SK-N-SH (cell line): ENCODE measurements at places on chromosomes 12 and 14. TPM values are rescaled to one million over a fixed set of nuclear protein-coding genes. Genes with fewer than 3 reads are reported as not detected.

GRCh38 chr12:51832354-51833107 lies 16.0 kb downstream of the FIGNL2 start:
- DNase-seq: no peak

DNA sequence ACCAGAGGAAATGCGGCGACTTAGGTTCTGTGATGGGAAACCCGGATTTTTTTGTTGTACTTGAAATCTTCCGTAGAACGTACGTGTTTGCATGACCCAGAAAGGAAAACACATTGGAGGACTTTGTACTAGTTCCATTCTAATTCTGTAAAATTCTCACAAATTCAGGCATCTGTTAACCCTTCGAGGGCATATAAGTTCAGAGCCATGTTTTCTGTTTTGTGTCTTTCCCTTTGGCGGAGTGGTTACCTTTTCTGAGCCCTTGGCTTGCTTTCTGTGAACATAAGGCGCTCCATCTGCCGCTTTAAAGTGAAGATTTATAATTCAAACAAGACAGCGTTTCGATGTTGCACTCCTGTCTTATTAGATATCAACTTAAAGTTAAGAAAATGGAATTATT lies 34.2 kb downstream of the BICD1 start:
- no peak for DNase-seq

- DNase-seq: no peak
Observed at GRCh38 chr12:101743242-101743641, 4.0 kb upstream of the SYCP3 start.

DNA sequence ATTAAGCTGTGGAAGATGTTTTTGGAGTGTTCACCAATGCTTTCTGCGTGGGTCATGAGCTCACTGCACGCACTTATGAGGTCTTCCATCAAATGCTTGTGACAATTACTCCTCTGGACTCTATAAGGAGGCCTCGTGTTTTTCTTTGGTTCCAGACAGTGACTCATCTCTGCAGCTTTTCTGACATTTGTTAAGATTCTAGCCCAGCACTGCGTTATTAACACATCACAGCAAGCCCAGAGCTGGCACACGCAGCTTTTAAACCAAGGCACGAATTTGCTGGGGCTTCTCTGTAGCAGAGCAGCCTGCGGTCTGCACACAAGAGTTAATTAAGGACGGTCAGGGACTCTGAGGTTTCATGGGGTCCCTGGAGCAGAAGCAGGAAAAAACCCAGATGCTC lies 16.9 kb downstream of the MEG3 start:
- no peak for DNase-seq

DNA sequence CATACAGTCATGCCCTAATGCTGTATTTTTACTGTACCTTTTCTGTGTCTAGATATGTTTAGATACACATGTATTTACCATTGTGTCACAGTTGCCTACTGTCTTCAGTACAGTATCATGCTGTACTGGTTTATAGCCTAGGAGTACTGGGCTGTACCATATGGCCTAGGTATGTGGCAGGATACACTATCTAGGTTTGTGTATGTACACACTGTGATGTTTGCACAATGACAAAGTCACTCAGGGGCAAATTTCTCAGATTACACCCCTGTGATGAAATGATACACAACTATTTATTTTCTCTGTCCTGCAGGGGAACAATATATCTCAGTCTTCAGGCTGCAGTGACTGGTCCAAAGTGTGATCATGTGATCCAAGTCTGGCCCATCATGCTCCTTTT lies 1076.1 kb downstream of the VRK1 start:
- no peak for DNase-seq

- no peak for DNase-seq
Observed at GRCh38 chr12:3632256-3632655, 120.7 kb downstream of the CRACR2A start.

- no peak for DNase-seq
Observed at GRCh38 chr12:62799766-62800406, 135.1 kb downstream of the PPM1H start.

- DNase-seq: peak; percentile 62
Observed at GRCh38 chr14:52067873-52068614, 815 bp downstream of the NID2 start.

DNA sequence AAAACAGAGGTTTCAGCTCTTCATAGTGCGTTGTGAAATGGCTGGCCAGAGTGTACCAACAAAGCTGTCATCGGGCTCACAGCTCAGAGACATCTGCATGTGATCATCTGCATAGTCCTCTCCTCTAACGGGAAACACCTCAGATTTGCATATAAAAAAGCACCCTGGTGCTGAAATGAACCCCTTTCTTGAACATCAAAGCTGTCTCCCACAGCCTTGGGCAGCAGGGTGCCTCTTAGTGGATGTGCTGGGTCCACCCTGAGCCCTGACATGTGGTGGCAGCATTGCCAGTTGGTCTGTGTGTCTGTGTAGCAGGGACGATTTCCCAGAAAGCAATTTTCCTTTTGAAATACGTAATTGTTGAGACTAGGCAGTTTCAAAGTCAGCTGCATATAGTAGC lies 14.3 kb upstream of the PAPLN start:
- DNase-seq: no peak

GRCh38 chr12:49482095-49483051 lies 56.5 kb upstream of the KCNH3 start:
- DNase-seq: no peak

DNA sequence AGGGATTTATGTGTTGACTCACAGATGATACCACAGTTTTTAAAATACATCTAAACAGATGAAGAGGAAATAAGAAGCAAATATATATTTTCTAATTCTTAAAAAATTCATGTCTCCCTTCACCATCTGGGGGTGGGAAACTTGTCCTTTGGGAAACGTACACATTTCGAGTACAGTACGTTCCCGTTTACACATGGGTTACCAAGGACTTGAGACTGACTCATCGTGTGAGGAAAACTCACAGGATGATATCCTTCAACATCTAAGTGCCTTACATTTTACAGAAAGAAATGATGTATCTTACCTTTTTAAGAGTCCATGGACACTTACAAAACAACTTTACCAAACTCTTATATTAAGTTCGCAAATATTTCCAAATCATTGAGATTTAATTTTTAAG lies 16.0 kb upstream of the FBLN5 start:
- no peak for DNase-seq

GRCh38 chr14:51283402-51284085 lies 43.5 kb downstream of the TMX1 start:
- DNase-seq: peak; percentile 68

GRCh38 chr12:104615048-104615561 lies 158.4 kb downstream of the CHST11 start:
- DNase-seq: no peak

DNA sequence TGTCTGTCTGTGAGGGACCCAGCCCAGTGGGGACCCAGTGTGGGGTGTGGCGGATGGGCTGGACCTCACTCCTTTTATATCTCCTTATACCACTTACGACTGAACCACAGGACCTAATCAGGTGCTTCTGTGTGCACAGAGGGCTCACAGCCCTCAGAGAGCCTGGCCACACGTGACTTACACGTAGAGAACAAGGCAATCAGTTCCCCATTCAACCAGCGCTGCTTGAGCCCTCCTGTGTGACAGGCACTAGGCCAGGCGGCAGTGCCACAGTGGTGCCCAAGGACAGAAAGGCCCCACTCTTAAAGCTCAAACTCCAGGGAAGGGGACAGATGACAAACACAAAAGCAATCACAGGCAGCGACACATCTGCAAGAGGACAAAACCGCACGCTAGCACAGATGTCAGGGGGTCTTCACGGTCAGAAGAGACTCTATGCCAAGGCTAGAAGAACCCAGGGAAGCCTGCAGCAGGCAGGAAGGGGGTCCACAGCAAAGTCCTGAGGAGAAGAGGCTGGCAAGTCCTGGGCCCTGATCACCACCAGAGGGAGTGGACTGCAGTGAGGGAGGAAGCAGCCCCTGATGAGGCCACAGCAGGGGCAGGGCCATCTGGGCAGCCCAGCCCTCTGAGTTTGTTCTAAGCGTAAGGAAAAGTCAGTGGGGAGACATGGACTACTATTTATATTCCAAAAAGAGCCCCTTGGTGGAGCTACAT lies 39.3 kb downstream of the SETD3 start:
- DNase-seq: peak; percentile 26

DNA sequence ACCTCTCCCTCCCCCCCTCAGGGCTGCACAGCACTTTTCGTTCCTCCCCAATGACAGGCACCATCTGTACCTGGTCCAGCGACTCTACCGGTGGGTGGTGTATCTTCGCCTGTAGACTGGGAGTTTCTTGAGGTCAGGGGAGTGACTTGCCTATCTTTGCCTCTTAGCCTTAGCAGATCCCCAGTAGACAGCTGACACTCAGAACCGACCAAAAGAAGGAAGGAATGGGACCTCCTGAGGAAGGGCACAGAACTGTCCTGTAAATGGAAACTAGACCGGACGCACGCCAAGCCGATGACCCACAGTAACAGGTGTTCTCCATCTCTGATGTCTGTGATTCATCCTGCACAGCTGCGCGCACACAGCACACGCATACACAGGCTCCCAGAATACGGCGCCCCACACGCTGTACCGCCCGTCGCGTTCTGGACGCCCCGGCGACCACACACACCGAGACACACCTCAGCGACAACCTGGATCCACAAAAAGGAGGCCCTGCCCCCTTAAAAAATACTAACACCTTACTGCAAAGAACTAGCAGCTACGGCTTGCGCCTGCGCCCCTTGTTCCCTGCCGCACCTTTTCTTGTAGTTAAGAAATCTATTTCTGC lies 673 bp upstream of the TTC9 start:
- DNase-seq: peak; percentile 68

DNA sequence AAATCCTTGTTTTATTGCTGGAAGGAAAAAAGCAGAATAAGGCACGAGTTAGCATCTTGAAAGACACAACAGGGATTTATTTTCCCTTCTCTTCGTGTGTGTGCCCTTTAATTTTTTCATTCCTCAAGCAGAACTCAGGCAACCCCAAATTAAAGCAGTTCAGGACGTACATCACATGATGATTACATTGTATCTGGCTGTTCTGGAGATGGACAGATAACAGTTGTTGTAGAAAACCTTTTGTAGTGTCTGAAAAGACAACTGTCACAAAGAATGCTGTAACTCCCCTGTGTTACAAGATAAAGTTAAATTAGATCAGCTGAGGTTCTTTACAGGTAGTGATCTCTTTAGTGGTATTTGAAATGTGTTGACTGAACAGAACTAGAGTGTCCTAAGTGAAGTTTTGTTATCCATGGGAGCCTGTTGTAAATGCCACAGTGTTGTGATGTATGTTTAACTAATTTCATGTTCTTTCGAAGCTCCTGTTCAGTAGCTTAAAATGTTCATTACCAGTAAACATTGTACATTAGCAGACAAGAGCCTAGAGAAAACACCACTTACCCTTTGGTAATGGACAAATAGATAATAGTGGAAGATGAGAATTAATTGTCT lies 58.5 kb downstream of the TMTC2 start:
- peak; percentile 52 for DNase-seq

DNA sequence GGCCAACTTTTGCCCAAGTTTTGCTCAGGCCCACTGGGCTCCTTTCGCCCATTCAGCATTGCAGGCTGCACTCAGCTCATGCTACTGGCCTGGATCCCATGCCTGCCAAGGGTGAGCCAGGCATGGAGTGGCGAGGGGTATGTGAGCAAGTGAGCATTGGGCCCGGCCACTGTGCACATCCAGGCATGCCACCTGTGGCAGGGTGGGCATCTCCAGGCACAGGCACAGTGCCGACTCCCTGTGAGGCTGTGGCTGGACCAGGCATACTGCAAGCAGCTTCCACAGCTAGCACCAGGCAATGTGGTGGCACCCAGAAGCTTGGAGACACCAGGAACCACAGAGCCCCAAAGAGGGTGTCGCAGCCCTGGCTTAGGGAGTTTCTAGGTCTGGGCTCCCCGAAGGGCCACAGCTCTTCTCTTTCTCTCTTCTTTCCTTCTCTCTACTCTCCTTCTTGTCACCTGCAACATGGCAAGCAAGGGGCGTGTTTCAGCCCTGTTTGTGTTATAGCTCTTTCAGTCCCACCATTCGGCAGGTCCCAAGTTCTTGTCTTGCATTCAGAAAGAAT lies 15.6 kb downstream of the FAM186A start:
- DNase-seq: no peak

- no peak for DNase-seq
Observed at GRCh38 chr12:115672506-115673080, 604.9 kb downstream of the MED13L start.

- peak; percentile 62 for DNase-seq
Observed at GRCh38 chr12:45464699-45465098, 248.8 kb downstream of the ANO6 start.

DNA sequence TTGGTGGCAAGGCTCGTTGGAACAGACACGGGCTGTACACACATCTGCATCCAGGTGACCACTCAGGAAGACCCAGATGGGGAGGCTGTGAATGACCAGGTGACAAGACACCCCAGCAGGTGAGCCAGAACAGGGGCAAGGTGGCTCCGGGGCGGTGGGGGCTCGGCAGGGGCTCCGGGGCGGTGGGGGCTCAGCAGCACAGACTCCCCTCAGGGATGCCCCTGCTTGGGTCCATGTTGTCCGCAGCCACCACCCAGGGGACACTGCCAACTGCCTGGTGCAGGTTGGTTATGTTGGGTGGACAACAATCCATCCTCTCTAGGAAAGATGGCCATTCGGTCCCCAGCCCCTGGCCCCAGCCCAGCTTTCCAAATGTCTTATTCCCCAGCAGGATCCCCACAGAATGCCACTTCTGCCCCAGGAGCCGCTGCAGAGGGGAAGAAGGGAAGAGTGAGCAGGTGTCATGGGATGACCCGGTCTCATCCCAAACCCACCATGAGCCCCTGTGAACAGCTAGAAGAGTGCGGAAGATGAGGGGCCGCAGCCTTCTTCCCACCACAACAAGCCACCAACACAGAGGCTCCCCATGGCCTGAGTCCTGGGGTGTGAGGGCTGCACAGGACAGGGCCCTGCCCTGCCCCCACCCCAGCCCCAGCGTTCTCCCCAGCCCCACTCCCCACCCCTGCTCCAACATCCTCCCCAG lies 31.4 kb upstream of the C14orf180 start:
- no peak for DNase-seq

- no peak for DNase-seq
Observed at GRCh38 chr12:102483466-102483865, 3.1 kb upstream of the IGF1 start.

DNA sequence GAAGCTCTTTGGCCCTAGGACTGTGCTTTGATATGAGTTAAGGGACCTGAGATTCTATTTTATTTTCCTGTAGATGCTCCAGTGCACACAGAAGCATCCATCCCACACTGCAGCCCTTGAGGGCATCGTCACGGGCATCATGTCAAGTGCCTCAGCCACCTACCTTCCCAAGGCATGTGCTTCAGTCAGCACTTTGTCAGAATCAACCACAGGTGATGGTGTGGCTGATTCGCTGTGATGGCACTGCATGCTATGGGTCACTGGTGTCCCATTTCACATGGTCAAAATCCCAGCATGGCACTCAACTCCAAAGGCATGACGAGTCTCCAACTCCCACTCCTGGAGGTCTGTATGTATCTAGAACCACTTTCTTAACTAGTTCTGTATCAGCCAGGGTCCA lies 100.8 kb downstream of the AACS start:
- DNase-seq: no peak

TMEM233 gene
- 2.3 and 2.6 TPM in 2 replicates for polyA plus RNA-seq

TSPAN19 gene
- 0.05 and 0.06 TPM in 2 replicates for polyA plus RNA-seq

OVCH1 gene
- not detected in 2 replicates for polyA plus RNA-seq

KCNA5 gene
- polyA plus RNA-seq: not detected in 2 replicates

PPP4R4 gene
- 2.5 and 3.5 TPM in 2 replicates for polyA plus RNA-seq

B4GALNT1 gene
- polyA plus RNA-seq: 5.2 and 5.3 TPM in 2 replicates

CD163 gene
- 0.03 TPM in 1 of 2 replicates, not detected in the other for polyA plus RNA-seq

ADCY4 gene
- polyA plus RNA-seq: 0.03 and 0.08 TPM in 2 replicates

BEST3 gene
- 0.48 and 0.75 TPM in 2 replicates for polyA plus RNA-seq

HCAR1 gene
- polyA plus RNA-seq: not detected in 2 replicates

RHEBL1 gene
- 2.2 and 2.3 TPM in 2 replicates for polyA plus RNA-seq

CD69 gene
- not detected in 2 replicates for polyA plus RNA-seq

OR10P1 gene
- polyA plus RNA-seq: not detected in 2 replicates
